ENCODE measurements at places on chromosomes 12 and 14.
A peak's percentile ranks its signal among the peaks of the same experiment; 100 is the strongest.

- DNase-seq, result peak; percentile 25
These were observed 10.5 kb downstream of the TM7SF3 start for GRCh38 chr12:27003421-27004381.

- no peak for DNase-seq
These were observed 13.5 kb upstream of the NRDE2 start for GRCh38 chr14:90345239-90345557.

GRCh38 chr12:46260124-46260912, 8.5 kb downstream of the SLC38A1 start:
- no peak for DNase-seq

- no peak for DNase-seq
These were observed 41.4 kb upstream of the NUDT4 start for GRCh38 chr12:93336291-93336741.

DNA sequence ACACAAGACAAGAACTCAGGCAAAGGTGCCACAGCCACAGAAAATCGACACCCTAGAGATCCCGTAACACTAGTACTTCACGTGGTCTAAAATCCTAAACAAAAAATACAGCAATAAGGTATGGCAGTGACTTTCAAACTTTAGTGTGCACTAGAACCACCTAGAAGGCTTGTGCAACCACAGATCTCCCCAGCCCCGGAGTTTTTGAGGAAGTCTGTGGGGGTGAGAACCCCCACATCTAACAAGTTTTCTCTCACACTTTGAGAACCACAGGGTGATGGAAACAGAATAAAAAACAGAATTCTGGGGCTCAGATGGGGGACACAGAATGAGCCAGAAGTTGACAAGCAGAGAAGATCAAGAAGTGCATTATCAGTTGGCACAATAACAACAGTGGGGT, 254.0 kb downstream of the ANO6 start:
- DNase-seq, result no peak

DNA sequence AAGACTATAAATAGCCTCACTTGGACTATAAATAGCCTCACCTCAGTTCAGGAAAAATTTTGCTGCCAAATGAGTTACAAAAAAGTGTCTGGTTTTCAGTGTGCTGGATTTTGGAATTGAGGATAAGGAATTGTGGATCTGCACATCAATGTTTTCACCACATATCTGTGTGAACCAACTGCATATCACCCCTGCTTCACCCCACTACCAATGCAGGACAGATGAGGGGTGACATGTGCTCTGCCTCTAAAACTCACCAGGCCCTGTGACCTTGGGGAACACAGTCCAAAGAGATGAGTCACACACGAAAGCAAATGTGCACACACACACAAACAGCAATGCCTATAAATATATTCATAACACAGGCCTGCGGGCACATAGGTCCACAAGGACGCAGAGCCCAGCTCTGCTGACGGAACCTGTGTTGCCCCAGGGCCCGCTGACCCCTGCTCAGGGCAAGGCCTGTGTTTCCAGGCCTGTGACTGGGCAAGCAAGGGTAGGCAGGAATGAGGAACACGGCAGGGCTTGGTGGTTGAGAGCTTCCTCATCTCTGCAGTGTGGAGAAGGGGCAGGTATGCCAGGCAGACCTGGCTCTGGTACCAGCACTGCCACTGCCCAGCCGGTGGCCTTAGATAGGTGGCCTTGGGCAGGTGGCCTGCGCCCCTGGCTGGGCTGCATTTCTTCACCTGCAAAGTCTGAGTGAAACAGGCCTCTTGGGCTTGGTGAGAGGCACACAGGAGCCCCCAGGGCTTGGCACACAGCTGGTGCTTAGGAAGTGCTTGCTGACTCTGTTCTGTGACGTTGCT, 82.4 kb downstream of the ARL6IP4 start:
- no peak for DNase-seq

DNA sequence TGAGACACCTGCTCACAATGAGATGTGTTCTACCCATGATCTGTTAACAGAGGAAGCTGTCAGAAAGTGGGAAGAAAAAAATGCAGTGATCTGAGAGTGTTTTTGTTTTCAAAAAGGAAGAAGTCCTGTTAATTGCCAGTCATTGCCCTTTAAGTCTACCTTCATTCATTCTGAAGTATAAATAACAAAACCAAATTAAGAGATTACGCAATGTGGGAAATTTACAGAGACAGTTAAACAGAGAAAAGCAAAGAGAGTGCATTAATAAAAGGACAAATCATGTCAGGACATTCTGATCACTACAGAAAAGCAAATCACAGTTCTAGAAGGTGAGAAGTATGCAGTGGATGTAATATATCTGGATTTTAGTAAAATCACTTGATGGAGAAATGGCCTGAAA, 154.2 kb downstream of the NRXN3 start:
- no peak for DNase-seq

DNA sequence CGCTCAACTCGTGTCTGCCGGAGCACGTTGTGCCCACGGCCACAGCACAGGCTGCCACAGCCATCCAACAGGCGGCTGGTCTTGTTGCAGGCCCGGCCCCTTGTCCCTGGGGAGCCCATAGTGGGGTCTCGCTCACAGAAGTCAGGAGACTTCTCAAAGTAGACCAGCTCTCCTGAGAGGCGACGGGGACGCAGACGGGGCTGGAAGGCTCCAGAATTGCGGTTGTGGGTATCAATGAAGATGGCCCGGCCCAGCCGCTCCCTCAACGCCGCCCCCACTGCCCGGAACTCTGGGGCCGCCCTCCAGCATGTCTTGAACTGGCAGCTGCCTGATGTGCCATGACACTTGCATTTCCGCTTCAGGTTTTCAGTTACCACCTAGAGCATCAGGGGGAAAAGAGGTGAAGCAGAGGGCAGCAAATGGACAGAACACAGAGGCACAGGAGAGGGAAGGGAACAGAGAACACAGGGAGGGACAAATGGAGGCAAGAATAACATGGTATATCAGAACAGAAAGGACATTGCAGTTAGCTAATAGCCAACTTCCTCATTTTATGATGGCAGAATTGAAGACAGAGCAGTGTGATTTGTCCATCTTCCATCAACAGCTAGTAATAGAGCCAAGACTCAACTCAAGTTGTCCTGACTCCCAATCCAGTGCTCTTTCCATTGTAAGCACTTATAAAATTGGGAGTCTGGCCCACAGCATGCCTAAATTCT, 5.2 kb downstream of the WNT10B start:
- no peak for DNase-seq

DNA sequence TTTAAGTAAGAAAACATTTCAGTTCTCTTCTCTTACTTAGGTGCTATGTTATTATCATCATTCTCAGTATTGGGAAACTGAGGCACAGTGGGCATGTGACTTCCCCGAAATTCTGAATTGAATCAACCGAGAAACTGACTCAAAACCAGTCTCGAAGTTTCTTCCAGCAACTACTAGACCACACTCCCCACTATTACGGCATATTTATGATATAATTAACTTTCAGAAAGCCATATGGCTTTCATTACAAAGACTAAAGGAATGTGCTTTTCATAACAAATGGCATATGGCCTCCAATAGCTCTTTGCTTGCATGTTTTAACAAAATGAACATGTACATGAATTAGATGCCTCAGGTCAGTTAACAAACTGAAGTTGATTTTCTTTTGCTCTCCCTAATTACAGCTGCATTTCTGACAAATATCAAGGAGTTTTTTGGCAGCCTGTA, 182.9 kb upstream of the SLC38A2 start:
- no peak for DNase-seq

DNA sequence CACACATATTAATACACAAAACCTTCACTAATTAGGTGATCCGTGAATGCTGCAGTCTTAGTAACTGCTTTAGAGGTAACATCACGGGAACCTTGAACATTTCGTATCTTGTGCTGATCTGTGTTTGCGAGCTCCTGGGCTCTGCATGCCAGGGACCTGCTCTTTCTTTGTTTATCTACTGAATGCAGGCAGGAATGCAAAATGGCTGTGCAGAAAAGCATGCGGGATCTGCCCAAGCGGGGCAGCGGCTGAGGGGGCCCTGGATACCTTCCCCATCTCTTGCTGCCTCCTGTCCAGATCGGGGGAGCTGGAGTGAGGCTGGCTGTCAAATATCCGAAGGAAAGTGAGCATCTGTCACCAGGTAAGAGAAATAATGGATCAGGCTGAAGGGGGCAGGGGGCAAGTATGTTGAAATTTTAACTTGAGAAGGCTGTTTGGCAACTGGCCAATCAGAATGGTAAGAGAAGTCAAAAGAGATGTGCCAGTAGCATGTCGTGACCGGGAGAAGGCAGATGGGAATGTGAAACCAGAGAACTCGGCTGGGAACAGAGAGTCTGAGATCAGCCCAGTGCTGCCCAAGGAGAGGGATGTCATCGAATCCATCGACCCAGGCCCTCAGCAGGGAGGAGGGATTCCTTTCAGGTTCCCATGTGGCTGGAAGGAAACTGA, 191.4 kb downstream of the TTC7B start:
- no peak for DNase-seq

DNA sequence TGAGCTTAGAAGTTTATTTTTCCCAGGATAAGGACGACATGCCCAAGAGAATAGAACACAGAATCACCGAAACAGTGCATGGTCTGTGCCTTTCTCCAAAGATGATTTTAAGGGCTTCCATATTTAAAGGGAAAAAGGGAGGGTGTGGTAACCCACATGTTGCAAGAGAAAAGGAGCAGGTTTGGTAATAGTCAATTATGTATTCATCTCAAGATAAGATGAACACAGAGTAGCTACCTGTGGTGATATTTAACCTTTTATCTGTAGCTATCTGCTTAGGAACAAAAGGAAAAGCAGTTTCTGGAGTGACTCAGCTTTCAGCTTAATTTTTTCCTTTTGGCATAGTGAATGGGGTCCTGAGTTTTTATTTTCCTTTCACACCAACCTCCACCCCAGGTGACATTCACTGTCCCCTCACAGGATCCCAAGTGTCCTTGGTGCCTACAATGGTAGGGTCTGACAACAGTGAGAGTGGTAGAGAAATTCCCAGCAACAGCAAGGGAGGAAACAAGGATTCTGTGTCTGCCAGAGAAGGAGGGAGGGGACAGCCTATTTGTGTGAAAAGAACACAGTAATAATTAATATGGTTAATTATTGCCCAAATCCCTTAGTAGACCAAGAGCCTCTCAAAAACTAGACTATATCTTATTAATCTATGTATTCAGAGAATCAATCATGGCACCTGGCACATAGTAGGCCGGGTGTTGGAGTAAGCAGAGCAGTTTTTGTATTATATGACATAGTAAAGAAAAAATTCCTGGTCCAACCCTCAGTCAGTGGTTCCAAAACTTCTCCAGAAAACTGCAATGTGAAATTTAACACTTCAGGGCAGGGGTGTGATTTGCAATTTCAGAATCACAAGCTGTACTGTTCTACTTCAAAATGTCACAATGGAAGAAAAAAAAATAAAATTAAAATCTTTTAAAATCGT, 154.5 kb downstream of the PHLDA1 start:
- no peak for DNase-seq

All from HuH-7 (cell line).